Hematopoietic multipotent progenitor cell treated with erythropoietin and hydrocortisone succinate and interleukin-3 and kit ligand, for 4 days (in vitro differentiated cells): ENCODE measurements at places on chromosomes 12 and 14.

DNA sequence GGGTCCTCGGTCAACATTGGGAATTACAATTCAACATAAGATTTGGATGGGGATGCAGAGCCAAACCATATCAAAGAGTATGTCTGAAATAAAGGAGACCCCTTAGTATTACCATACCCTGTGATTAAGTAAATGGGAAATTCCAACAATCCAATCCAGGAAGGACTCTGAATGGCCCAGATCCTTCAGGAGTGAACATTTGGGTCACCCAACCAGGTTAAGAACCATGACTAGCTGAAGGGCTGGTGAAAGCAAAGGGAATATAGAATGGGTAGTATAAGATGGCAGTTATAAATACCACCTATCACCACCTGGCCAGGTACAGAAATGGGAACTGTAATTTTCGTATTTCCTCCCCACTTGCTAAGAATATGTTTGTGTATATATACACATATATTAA, 114.4 kb upstream of the CCDC196 start:
- DNase-seq = no peak

GRCh38 chr12:116384691-116385485, 107.4 kb upstream of the MED13L start:
- peak; percentile 91 for DNase-seq

DNA sequence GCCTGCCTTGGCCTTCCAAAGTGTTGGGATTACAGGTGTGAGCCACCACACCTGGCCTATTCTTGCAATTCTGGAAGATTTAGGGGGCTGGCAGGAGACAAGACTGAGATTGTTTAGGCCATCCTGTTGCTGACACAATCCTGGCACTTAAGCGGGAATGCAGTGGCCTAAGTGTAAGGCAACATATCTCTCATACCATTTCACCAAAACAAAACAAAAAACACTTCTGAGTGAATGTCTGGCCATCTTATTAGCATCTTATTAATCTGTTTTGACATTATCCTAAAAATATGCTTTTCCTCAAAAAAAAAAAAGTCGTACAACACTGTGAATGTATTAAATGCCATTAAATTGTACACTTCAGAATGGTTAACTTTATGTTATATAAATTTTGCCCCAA, 67.6 kb downstream of the DENND5B start:
- DNase-seq = no peak

GRCh38 chr14:100440758-100441203, 117.6 kb downstream of the SLC25A47 start:
- DNase-seq = peak; percentile 88

- DNase-seq = peak; percentile 34
Measured at GRCh38 chr14:53412819-53413675, 259.9 kb upstream of the DDHD1 start.

GRCh38 chr14:69580009-69580577, 5.4 kb upstream of the CCDC177 start:
- peak; percentile 76 for DNase-seq

DNA sequence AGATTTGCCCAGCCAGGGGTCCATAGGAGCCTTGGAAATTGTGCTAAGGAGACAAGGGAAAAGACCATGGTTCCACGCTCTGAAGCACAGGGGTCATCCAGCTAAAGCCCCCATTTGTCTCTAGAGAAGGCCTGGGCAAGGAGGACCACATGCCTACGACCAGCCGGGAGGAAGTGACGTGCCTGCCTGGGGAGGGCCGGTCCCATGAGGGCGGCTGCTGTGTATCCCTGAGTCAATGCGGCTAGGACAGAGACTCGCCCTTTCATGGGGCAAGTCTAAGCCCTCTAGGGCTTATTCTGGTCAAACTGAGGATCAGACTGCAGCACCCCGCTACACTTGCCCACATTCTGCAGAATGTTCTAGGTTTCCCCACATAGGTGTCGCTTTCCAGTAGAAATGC, 20.6 kb upstream of the RIN3 start:
- no peak for DNase-seq

GRCh38 chr12:63764481-63764880, 15.2 kb upstream of the RXYLT1 start:
- no peak for DNase-seq

DNA sequence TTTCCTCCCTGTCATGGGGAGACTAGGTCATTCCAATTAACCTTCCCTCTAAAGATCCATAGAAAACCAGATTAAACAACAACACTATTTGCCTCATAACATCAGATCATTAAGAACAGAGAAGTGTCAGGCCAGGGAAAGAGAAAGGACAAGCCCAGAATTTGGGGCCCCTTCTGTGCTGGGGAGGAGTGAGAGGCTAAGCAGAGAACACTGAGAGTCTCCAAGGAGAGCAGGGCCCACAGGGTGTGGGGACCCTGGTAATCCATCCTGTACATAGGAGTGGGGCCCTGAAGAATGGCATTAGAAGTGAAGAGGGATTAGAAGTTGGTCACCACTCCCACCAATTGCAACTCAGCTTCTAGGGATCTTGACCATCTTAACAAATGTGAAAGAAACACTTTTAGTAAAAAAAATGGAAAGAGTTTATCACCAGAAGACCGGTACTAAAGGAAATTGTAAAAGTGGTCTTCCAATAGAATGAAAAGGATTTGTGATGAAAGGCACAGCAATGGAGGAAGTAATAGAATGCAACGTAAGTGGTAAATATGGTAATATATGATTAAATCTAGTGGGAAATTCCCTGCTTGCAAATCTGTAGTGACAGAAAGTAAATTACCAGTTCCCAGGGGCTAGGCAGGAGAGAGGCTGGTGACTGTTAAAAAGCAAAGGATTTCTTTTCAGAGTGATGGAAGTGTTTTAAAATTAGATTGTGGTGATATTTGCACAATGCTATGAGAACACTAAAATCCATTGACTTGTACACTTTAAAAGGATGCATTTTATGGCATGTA, 14.0 kb upstream of the TMTC1 start:
- no peak for DNase-seq

GRCh38 chr14:33504246-33505099, 446.4 kb downstream of the EGLN3 start:
- no peak for DNase-seq

GRCh38 chr12:108126990-108127501, 2.0 kb upstream of the WSCD2 start:
- DNase-seq = no peak

DNA sequence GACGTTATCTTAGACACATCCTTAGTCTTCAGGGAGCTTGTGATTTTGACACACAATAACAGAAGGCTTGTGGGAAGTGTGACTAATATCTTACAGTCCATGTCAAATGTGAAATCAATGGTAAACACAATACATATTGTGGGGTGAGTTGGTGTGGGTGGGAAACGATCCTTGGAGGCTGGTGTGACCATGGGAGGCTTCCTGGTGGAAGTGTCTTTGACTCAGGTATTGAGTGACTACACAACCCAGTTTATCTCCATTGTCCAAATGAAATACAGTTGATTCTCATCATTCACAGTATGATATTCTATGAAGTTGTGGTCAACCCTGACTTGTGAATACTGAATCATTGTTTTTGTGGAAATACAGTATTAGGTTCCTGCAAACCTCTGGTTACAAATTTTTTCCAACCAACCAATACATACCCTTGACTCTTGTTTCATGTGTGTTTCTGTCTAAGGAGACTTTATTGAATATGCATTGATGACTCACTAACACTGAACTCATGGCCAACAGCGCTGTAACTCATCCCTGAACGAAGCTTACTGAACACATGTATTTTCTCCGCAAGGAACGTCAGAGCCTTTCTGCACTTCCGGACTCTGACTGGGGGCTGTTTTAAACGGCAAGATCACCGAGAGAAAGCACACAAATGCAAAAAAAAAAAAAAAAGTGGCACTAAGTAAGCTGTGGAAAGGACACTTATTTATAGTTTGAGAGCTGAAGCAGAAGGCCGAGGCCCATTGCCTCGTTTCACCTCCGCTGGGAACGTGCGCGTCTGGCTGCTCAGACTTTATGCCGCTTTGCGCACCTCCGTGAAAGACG, 59.0 kb downstream of the CLMN start:
- DNase-seq = no peak

DNA sequence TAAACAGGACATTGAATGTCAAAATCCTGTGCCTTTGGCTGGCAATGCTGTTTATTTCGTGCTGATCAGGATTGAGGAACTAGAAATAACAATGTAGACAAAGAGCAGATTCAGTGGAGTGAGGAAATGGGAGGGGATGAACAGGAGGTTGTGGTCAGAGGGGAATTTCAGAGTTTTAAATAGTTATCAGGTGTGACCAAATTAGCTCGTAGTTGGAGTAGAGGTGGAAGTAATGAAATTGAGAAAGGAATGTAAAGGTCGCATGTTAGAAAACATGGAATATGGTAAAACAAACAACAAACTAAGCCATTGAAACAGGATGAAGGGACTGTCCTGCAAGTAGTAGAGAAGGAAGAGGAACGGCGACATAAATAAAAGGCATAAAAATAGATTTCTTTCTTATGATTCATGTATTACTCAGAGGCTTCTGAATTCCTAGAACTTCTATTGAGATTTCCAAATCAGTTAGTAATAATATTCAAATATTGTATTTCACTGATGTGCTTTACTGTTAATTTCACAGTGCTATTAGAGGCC, 9.5 kb upstream of the SAV1 start:
- DNase-seq = peak; percentile 44

DNA sequence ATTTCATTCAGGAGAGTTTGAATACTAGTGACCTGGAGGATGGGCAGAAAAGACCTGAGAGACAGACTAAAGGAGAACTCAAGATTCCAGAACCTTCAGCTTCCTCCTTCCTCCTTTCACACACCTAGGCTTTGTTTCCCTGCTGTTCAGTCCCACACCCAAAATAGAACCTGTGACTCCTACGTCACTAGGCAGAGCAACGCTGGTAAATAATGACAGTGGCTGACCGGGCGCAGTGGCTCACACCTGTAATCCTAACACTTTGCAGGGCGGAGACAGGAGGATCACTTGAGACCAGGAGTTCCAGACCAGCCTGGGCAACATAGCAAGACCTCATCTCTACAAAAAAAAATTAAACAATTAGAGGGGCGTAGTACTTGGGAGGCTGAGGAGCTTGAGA, 166.4 kb upstream of the FKBP4 start:
- no peak for DNase-seq

- DNase-seq = no peak
Measured at GRCh38 chr14:52023518-52023917, 34.2 kb downstream of the RTRAF start.

- DNase-seq = no peak
Measured at GRCh38 chr12:10291030-10291429, 16.6 kb upstream of the KLRD1 start.

DNA sequence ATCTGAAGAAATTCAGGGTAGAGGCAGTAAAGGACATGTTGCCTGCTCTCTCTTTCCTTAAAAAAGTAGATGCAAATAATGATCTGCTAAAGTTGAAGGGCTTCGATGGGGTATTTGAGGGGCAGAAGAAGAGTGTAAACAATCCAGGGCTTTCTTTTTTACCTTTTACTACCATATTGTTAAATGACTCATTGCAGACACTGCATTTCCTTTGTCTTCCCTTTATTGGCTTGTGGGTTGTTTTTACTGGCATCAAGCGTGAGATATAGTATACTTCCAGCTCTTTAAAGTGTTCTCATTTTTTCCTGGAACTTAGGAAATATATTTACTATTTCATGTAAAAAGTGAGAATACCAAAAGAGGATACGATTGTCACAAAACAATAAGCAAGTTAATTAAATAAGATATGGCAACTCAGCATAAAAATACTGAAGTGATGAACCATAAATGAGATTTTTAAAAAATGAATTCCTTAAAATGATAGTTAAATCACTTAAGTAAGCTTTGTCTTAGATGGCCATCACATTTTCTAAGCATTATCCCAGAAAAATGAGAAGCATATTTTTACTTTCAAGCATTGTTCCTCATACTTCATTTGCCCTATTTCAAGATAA, 72.3 kb upstream of the KRAS start:
- DNase-seq = no peak

GRCh38 chr14:39422243-39422642, 10.0 kb downstream of the FBXO33 start:
- no peak for DNase-seq

GRCh38 chr12:19994968-19995367, 373.4 kb upstream of the PDE3A start:
- no peak for DNase-seq

DNA sequence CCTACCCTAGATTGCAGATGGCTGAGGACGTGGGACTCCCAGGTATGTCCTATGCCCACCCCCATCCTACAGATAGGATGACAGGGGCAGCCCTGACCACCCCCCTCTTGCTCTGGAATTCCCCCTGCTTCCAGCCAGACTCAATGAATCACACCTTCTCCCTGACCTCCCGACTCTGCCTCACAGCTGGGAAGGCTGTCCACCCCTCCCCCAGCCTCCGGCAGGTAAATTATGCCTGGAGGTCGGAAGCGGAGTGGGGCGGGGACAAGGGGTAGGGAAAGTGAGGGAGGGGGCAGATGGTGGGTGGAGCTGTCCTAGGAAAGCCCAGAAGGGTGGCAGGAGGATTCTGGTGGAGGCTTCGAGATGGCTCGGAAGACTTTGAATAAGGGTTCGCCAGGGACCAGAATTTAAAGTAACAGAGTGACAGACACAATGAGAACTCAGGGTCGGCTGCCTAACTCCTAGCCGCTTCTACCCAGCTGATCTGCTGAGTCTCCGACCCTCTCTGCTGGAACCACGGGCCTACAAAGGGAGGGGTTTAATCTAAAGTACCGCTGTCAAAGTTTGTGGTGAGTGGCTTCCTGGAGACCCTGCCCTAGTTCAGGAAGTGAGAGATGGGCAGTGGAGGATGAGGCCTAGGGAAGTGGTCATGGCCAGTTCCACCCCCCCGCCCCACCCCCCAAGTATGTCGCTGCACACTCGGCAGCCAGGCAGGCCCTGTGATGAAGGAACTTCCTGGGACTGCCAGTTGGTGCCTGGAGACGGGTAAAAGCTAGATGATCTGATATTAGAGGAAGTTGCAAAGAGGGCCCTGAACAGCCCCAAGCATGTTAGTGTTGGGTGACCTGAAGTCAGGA, 4.2 kb downstream of the PLEKHG3 start:
- DNase-seq = peak; percentile 95

DNA sequence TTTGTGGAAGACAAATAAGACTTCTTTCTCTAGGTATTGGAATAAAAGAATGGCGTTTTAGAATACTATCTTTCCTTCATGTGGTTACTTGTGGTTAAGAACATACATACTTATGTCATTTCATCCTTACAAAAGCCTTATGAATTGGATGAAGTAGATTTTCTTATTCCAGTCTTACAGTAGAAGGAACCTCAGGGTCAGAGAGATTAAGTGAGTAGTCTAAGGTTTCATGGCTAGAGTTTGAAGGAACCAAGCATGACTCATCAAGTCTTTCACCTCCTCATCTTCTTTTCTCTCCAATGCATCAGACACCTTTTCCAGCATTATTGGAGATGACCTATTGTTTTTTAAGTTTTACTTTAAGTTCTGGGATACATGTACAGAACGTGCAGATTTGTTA, 92.9 kb upstream of the NEDD1 start:
- no peak for DNase-seq

GRCh38 chr12:8011331-8011730, 21.2 kb upstream of the FOXJ2 start:
- peak; percentile 48 for DNase-seq
